ENCODE measurements at places on chromosomes 4 and X.
A peak's percentile ranks its signal among the peaks of the same experiment; 100 is the strongest.

DNA sequence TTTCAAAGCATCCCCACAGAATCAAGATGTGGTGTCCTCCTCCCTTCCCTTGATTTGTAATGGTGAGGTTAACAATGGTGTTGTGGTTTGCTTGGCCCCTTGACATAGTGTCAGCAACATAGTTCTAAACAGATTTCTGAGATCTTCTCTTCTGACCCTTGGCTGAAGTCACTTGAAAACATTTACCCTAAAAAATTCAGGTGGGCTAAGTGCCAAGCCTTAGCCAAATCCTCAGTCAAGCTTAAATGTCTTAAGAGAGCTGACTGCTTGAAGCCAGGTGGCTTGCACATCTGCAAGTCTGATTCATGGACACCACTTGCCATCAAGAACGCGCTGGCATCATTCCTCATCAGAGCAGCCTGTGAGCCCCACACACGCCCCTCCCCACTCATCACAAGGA lies 173.2 kb downstream of the MGST2 start:
- DNase-seq = no peak

DNA sequence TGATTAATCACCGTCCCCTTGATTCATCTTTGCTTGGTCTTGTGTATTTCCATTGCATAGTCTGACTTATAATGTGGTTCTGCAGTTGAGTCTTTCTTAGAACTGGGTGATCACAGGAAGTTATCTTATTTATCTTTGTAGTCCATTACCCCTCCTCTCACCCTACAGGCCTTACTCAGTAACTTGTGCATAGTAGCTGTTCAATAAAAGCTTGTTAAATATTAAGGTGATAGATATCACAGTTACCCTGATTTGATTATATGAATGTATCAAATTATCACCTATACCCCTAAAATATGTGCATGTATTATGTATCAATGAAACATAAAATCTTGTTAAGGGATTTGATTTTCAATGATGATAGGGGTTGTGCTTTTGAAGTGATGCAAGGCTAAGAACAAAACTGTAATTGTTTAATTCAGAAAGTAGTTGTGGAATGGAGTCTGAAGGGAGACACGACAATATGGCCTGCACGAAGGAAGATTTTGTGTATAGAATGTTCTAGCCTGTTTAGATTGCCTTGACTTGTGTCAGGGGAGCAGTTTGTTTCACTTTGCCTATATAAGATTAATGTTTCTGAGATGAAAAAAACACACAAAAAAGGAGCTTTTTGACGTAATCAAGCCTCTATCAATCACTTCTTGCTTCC lies 132.4 kb upstream of the LIMCH1 start:
- DNase-seq = no peak

DNA sequence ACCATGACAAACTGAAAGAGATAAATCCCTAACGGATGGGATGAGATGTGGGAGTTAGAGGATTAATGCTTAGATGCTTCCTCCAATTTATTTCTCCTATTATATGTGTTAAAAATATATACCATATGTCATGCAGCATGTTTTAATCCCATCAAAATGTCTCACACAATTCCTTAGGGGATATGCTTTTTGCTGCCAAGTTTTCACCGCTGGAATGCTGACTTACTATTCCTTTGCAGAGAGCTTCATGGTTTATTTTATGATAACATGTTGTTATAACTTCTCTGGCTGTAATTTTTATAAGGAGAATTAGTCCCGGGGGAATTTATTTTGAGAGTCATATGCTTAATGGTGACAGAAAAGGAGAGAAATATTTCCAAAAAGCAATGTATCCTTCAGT lies 670.3 kb downstream of the IL1RAPL1 start:
- DNase-seq = no peak

DNA sequence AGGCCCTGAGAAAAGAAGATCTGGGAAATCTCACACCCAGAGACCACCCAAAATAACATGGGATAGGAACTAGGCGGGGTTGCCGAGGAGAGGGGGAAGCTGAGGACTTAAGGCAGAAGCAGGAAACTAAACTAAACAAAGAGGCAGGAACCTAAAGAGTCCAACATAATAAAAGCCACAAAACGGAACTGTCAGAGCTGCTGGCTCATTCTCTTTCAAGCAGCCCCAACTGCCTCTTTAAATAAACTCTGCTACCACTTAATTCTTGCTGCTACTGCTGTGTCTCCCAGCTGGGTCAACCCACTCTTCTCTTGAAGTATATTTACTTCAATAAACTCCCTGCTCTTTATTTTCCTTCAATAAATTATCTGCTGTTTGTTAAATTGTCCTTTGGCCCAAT lies 44.5 kb downstream of the MAGEB16 start:
- no peak for DNase-seq

DNA sequence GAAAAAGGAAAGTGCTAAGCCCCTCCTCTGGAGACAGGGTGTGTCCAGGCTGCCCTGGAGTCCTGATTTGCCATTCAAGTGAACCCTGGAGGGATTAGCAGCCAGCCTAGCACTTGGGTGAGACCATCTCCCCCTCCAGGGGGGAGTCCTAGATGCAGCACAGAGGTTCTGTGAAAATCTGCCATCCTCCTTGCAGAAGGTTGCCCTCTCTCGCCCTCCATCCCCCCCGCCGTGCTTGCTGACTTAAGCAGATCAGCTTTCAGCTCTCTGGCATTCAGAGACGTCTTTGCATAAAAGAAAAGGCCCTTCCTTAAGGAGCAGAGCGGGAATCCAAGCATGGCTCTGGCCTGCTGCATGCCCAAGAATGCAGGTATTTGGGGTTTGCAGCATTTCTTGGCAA lies 102.1 kb upstream of the SCML1 start:
- DNase-seq = no peak

GRCh38 chrX:150198776-150199175 lies 164.3 kb upstream of the MAMLD1 start:
- DNase-seq = no peak

DNA sequence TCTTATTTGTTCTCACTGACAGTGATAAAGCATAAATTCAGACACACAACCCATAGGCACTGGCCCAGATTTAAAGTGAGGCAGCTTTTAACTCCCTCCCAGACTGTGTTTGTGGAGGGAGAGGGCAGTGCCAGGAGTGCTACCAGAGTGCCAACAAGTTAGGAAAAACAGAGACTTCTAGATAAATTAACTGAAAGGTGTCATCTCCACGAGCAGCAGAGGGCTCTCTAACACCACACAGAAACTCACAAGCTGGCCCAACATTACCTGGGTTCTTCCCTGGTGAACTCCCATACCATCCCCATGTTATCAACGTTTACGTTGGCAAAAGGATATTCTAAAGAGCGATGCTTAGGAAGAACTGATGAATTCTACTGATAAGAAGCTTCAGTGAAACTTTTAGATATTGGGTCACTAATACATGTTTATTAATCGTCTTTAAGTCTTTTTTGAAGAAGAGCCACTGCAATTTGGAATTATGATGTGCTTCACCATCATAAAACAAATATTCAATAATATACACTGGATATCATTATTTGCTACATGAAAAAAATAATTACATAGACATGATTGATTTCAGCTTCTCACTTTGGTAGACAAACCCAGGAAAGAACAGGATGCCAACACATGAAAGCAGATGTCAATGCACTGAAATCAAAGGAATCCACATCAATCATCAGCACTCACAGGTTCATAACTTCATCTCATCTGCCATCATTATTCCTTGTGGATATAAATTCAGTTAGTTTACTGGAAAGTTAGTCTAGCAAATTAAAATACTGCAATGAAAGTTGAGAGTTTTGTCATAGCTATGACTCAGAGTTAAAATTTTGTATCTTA lies 121.2 kb upstream of the NAP1L5 start:
- peak; percentile 46 for DNase-seq

GRCh38 chrX:51867626-51868025 lies 25.8 kb upstream of the MAGED1 start:
- no peak for DNase-seq

GRCh38 chrX:57406149-57406548 lies 119.6 kb downstream of the FAAH2 start:
- no peak for DNase-seq

DNA sequence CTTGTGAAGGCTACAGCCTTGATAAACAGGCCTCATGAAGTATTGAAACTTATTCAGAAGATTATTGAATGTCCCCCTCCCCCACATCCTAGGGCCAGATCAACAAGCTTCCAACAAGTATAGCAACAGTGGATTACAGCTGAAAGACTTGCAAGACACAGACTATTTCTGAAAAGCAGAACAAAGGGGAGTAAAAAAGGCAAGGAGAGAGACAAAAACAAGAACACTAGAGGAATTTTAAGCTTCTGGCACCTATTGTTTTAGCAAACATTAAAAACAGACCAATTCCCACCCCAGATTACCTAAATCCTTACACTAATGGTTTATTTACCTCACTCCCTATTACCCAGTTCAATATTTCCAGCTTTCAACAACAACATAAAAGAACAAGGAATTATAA lies 446.3 kb upstream of the FSTL5 start:
- no peak for DNase-seq

DNA sequence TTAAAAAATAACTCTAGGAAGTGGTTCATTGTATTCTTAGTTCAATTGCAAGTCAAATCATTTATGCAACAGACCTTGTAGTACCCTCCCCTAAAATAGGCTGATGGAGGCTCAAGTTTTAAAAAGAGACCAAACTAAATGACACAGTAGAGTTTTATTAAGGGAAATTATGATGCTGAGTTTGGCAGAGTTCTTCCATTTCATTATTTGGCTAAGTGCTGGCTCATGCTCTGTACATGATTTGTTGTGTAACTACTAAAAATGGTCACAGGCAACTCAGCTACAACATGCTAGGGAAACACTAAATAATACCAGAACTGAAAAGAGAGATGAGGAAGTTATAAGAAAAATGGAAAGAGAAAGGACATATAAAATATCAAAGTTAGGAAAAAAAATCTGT lies 96.1 kb upstream of the TFDP3 start:
- no peak for DNase-seq

GRCh38 chr4:41722181-41722580 lies 26.3 kb downstream of the PHOX2B start:
- no peak for DNase-seq

- DNase-seq = no peak
Measured at GRCh38 chr4:137532869-137533236, 559 bp upstream of the PCDH18 start.

- no peak for DNase-seq
Measured at GRCh38 chrX:80237072-80237471, 183.2 kb upstream of the TENT5D start.

DNA sequence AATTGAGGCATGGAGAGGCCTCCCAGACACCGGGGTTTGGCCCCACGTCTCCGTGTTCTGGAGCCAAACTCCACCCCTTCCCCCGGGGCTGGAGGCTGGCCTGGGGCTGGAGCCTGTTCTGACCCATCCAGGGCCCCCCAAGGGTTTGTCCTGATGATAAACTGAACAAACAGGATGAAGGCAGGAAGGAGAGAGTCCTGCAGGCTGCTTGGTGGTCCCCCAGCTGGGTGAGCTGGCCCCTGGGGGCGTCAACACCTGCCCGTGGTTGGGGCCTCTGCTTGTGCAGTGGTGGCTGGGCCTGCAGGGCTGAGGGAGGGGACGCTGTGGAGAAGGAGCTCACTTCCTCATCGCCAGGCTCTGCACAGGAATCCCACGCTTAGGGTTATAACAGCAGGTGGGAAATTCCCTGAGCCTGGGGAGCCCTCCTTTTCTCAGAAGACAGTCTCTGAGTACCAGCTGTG lies 2.3 kb downstream of the SH3TC1 start:
- no peak for DNase-seq

DNA sequence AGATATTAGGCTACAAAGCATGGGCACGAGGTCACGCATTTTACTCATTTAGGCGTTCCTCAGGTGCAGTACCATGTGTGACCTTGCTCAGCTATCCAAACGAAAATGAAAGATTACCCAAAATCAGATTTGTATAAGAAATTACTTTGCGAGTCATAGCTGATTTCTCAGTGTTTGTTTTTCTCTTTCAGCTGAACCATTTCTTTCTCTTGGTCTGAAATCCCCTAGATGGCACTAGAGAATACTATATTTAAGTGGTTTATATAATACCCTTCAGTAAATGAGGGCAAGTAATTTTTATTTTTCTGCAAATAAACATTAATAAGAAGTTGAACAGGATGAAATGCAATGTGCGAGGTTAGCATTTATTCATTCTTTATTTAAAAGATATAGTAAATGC lies 496.6 kb downstream of the STIM2 start:
- DNase-seq = no peak

DNA sequence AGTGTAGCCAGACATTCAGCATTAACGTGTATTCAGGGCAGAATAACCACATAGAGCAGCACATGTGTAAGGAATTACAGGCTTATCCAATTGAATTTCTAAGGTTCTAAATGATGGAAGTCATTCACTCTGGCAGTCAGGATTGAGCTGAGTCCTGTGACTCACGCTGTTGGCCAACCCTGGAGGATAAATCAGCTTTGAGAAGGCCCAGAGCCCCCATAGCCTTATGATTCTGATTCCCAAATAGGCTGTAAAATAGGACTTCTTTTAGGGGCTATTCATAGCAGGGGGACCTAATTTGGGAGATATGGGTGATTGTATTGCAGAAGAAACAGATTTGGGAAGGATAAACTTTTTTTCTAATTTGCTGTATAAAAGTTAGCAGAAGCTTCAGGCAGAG lies 8.1 kb upstream of the HPF1 start:
- DNase-seq = no peak

- no peak for DNase-seq
Measured at GRCh38 chr4:82217986-82218715, 155.6 kb downstream of the HNRNPD start.

GRCh38 chr4:52106660-52107059 lies 55.6 kb downstream of the SPATA18 start:
- DNase-seq = no peak

DNA sequence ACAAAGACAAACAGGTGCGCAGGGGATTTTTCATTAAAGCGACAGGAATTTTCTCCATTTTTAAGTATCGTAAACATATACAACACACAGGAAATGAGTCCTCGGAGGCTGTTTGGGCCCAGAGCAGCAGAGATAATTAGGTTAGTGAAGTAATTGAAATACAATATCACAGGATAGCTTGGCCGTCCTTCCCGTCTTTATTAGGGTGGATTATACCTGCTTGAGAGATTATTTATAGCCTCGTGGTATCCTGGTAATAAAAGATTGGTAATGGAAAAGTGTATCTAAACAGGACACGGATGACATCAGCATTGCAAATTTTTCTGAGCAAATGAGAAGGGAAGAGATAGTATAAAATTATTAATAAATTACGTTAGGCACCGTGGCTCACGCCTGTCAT lies 68.2 kb downstream of the CRLF2 start:
- DNase-seq = no peak

DNA sequence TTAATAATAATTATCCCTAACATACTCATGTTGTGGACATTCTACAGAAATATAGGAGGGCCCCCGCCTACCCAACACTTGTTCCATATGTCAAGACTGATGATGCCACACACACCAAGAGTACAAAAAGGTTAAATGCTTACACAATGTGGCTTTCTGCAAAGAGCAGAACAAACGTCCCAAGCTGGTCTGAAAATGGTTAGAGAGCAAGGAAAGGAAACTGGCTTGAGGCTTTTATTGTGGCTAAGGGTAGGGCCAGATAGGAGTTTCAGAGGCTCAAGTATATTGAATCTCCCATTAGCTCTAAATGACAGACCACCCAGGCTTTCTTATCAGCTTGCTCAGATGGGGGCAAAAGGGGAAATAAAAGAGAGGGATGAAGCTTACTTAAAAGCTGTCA lies 134.1 kb upstream of the C1QTNF7 start:
- no peak for DNase-seq
